ENCODE measurements at places on chromosomes 1 and 21. TPM values are rescaled to one million over a fixed set of nuclear protein-coding genes. Genes with fewer than 3 reads are reported as not detected.

Gene FAM72B
- 3.9 TPM for polyA plus RNA-seq

Gene L1TD1
- 6.5 TPM for polyA plus RNA-seq

Gene BATF3
- polyA plus RNA-seq = 1.4 TPM

DNA sequence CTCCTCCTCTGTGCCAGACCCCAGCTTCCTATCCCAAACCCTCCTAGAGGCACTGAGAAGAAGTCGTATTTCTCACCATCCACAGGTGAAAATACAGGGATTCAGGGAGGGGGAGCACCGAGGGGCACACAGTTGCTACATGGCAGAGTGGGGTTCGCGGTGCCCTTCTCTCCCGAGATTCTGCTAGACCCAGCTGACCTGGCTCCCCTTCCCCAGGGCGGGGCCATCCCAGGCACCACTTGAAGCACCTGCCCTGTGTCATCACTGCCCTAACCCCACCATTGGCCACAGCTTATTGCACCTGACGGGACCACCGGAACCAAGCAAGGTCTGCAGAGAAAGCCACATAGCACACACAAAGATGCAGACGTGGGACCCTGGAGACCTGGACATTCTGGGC, 30.5 kb downstream of the SDC3 start:
- DNase-seq = no peak

- no peak for DNase-seq
Observed at GRCh38 chr1:162676750-162677149, 44.5 kb downstream of the DDR2 start.
